Activated T-helper 1 cell treated with anti-CD3 and anti-CD28 coated beads, Interleukin-2, amount 50 U/mL, for 16 hours (primary cell): ENCODE measurements at places on chromosomes 7 and 10.

DNA sequence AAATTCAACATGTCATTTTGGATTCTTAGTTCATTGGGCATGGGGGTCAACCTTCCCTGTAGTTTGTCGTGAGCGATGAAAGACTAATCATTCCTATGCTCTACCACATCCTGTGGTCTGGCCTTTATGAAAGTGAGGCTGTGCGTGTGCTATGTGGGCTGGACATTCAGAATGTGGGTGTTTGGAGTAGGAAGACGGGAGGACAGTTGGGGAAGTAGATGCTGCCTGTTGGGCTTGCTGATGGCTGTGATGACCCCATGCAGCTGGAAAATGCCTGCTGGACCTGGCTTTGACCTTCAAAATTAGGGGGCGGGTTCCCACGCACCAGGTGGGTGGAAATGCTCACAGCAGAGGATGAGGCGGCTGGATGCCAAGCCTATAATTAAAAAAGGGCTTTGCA lies 90.9 kb upstream of the MKI67 start:
- no peak for DNase-seq

DNA sequence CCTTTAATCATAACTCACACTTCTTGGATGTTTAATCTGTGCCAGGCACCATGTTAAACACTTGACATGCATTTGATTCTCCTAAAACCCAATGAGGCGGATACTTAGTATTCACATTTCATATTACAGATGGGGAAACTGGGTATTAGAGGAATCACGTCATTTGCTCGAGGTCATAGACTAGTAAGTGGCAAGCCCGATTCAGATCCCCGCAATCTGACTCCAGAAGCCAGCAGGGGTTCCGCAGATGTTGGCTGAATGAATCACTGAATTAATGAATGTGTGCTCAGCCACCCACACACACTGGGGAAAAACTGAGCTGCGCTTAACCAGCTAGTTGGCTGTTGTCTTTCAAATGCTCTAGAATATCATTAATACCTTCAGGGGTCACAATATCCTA lies 22.5 kb upstream of the ENO4 start:
- DNase-seq: no peak

- DNase-seq: no peak
Measured at GRCh38 chr10:73414230-73414945, 530 bp upstream of the ANXA7 start.

- DNase-seq: no peak
Measured at GRCh38 chr10:5219262-5219661, 22.6 kb downstream of the AKR1C4 start.

- no peak for DNase-seq
Measured at GRCh38 chr7:19815546-19815945, 42.1 kb upstream of the TMEM196 start.

- no peak for DNase-seq
Measured at GRCh38 chr10:70649526-70649925, 22.8 kb upstream of the ADAMTS14 start.

DNA sequence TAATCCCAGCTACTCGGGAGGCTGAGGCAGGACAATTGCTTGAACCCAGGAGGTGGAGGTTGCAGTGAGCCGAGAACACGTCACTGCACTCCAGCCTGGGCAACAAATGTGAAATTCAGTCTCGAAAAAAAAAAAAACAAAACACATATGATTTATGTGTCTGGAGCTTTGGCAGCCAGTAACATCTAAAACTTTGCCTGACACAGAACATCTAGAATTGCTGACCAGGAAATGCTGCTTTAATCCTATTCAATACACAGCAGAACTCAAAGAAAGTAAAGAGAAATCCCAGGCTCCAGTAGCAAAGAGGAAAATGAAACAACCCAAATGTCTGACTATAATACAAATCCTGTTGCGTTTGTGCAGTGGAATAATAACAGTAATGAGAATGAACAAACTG lies 4.5 kb upstream of the CCDC6 start:
- DNase-seq: no peak

GRCh38 chr7:23336799-23337283 lies 37.7 kb downstream of the MALSU1 start:
- DNase-seq: no peak

DNA sequence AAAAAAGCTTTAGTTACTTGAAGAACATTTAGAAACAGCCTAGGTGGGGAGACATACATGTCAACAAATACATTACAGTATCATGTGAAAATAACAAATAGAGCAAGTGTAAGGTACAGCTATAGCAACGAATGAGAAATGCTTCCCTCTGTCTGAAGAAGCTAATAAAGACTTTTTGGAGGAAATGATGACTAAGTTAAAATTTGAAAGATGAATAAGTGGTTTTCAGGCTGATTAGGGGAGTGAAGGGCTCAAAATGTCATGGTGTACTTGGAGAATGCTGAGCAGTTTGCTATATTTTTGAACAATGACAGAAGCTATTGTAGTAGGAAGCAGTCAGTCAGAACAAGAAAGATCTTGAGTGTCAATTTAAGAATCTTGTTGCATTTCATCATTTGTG lies 2.8 kb upstream of the ARMC3 start:
- DNase-seq: no peak

- DNase-seq: no peak
Measured at GRCh38 chr10:78577712-78578111, 491.1 kb upstream of the ZMIZ1 start.

DNA sequence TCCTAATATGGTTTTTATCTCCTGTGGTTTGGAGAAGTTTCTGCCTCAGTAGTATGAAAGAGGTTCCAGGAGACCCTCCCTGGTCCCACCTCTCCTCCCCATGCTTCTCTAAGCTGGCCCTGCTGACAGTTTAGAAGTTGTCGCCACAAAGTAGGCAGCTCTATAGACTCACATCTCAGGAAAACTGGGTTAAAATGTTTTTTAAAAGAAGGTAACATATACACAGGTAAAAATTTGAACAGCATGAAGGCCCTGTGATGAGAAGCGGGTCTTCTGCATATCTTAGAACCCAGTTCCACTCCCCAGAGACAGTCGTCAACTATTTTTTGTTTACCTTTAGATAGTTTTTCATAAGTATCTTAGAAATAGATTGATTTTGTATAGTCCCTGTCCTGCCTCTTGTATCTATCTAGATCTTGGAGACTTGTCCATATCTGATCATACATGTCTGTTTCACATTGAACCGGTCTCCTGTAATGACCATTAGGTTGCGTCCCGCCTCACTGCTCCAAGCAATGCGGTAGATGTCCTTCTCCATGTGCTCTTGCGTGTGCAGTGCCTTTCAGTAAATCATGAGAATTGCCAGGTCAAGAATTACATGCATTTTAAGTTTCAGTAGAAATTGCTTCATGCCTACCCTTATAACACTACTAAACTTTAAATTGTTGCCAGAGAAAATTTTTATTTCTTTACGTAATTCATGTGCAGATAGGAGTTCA lies 2.2 kb downstream of the DUSP5 start:
- no peak for DNase-seq

DNA sequence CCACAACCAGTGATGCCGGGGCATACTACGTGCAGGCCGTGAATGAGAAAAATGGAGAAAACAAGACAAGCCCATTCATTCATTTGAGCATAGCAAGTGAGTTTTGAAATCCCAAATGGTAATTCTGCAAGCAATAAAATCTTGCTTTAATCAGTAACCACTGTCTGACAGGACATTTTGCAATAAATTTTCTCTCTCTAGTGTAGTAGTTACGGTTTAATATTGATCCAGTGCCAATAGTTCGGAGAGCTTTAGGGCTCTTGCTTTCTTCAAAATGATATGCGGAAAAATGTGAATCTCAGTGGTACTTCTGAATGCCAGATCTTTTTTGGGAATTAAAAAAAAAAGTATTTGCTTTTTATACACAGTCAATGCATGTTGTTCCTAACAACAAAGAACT lies 520.4 kb downstream of the SDK1 start:
- no peak for DNase-seq

GRCh38 chr10:44955413-44956070 lies 4.1 kb upstream of the RASSF4 start:
- DNase-seq: no peak

GRCh38 chr7:98459529-98459928 lies 58.6 kb upstream of the BAIAP2L1 start:
- DNase-seq: no peak

DNA sequence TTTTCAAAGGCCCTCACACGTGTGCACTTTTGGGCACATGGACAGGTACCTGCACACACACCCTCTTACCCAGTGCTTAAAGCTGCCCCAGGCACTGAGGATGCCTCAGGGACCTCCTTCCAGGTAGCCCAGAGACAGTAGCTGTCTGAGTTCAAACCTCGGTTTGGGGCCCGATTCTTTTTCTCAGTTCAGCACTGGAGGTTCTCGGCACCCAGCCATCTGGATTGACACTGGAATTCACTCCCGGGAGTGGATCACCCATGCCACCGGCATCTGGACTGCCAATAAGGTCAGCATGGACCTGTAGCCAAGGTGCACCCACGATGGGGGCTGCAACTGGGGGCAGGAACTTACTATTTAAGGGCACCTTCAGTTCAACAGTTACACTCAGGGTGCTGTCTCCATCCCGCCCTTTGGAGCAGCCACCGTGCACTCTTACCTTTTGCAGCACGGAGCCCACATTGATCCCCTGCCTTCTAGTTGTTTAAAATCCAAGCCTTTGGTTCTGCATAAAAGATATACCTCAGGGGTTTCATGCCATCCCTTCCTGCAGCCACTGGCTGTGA lies 17.7 kb downstream of the CPA5 start:
- DNase-seq: no peak

GRCh38 chr7:80330434-80330833 lies 181.4 kb downstream of the GNAT3 start:
- DNase-seq: no peak

- DNase-seq: no peak
Measured at GRCh38 chr10:75607576-75607975, 176.2 kb downstream of the LRMDA start.

DNA sequence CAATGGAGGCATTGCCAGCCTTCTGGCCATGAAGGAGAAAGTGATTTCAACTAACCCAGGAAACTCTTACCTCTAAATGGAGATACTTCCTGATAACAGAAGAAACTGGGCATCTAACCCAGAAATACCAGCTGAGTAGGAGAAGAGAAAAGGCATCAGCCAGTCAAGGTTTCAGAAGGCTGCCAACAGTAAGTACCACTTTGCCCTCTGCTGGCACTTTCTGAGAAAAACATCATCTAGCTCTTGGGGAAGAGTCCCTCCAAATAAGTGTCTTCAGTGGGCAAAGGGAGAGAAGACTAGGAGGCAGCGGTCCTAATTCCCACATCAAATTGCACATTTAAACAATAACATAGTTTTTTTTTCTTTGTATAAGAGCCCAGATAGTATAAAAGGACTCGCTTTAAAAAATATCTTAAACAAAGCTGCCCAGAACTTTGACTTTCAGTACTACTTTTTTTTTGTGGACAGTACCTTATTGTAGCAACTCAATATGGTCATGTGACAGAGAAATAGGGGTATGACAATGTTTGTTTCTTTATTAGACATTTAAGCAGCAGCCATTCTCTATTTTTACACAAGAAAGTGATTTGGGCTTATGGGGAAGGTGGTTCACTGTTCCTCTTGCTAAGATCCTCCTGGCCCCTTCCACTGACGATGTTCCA lies 157.3 kb downstream of the CTTNBP2 start:
- no peak for DNase-seq

DNA sequence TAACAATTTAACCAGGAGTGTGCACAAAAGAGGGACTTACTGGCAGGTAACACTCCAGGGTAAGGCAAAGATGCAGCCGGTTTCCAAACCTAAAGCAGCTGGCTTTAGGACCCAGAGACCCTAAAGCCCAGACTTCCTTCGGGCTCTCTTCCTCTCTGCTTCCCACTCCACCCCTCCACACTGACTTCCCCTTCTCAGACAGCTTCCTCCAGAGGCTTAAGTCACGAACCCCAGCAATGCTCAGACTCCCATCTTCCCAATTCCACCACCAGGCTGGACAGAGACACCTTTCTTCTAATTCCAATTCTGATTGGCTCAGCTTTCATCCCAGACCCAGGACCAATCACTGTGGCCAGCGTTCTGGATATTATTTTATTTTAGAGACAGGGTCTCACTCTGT lies 24.8 kb downstream of the STYXL1 start:
- DNase-seq: no peak

- no peak for DNase-seq
Measured at GRCh38 chr7:98281757-98282606, 496 bp downstream of the BRI3 start.

DNA sequence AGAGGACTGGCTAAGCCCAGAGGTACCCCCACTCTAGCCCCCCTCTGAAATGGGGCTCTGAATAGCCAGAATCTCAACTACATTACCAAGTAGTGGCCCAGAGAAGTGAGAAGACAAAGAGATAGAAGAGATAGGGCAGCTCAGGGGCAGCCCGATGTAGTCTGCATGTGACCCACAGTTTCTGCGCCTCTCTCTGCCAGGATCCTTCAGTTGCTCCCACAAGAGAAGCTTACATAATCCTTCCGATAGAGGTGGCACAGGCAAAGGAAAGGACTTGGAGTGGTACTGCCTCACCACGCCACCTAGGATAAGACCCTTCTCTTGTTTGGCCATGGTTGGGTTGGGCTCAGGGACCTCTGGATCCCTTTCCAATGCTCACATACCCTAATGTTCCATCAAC lies 5.4 kb upstream of the PDE1C start:
- no peak for DNase-seq

DNA sequence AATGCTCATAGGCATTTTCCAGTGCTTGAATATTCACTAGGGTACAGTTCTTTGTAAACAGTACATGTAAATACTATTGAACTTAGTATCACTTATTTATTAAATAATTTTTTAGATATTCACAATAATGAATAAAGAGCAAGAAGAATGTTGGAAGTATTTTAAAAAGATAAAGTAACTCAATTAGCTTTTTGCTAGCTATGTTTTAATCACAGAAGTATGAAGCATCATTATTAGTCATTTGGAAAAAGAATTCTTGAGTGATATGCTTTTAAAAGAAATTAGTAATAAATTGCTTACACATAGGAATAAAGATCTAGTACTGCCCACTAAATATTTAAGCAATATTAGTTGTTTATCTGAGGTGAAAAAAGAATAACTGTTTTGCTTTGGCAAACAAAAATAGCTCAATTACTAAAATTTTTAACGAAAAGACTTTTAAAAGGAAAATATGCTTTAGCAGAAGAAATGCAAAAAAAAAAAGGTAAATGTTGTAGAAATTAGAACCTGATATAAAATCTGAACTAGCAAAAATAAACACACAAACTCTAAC lies 66.5 kb downstream of the SGMS1 start:
- no peak for DNase-seq

GRCh38 chr10:107129000-107129399 lies 35.5 kb downstream of the SORCS1 start:
- DNase-seq: no peak
